ENCODE measurements at places on chromosomes 16 and 17. TPM values are rescaled to one million over a fixed set of nuclear protein-coding genes. Genes with fewer than 3 reads are reported as not detected.

The CPNE7 gene
- total RNA-seq: 0.68 TPM

DNA sequence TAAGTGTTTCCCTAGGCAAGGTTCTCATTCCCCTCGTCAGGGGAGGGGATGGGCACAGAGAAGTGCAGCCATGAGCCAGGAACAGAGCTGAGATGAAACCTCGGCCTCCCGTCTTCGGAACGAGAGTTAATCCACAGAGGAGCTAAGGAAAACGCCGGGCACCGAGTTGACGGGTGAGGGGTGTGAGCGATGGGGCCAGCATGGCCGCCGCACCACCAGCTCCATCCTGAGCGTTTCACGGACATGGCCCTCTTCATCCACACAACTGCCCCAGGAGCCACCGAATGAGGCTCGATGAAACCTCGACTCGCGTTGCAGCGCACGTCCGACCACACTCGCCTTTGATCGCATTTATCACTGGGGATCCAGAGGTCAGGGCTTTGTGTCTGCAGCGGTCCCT lies 21.5 kb downstream of the CA5A start:
- no peak overlapping the region for H3K27ac ChIP-seq
- no peak for DNase-seq
- no peak overlapping the region for H3K4me3 ChIP-seq
- no peaks in the 10 kb centered on the region for H3K36me3 ChIP-seq
- no peaks in the 10 kb centered on the region for H3K27me3 ChIP-seq

DNA sequence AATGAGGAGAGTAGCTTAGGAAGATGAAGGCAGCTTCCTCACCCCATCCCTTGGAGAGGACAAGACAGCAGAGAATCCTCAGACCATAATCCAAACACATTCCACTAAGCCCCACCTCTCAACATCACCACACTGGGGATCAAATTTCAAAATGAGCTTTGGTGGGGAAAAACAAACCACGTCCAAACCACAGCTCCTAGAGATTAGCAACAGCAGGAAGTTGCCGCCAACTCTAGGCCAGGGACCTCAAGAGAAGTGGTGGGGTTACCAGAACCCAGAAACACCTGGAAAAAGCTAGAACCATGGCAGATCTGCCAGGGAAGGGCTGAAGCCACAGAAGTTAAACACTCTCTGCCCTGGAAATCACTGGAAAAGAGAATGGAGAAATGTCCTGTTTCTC lies 571.6 kb downstream of the HS3ST4 start:
- no peaks in the 10 kb centered on the region for H3K36me3 ChIP-seq
- no peaks in the 10 kb centered on the region for H3K27me3 ChIP-seq
- no peaks in the 10 kb centered on the region for H3K4me1 ChIP-seq
- H3K4me3 ChIP-seq: no peak overlapping the region
- no peak overlapping the region for H3K27ac ChIP-seq
- DNase-seq: no peak

- no peaks in the 10 kb centered on the region for H3K27me3 ChIP-seq
- H3K27ac ChIP-seq: no peak overlapping the region
- DNase-seq: no peak
- H3K4me3 ChIP-seq: no peak overlapping the region
- no peaks in the 10 kb centered on the region for H3K4me1 ChIP-seq
- peaks cover 9% of the 10 kb centered on the region for H3K36me3 ChIP-seq
These were observed 15.0 kb downstream of the UTP18 start for GRCh38 chr17:51275381-51275780.

- no peaks in the 10 kb centered on the region for H3K27me3 ChIP-seq
- no peak overlapping the region for H3K4me3 ChIP-seq
- no peaks in the 10 kb centered on the region for H3K4me1 ChIP-seq
- no peak for DNase-seq
These were observed 1431.1 kb downstream of the CDH8 start for GRCh38 chr16:60605176-60605575.

GRCh38 chr17:82439829-82440365 lies 10.7 kb downstream of the CYBC1 start:
- DNase-seq: no peak
- H3K4me1 ChIP-seq: peaks cover 10% of the 10 kb centered on the region
- peaks cover 2% of the 10 kb centered on the region for H3K36me3 ChIP-seq

The SLC6A2 gene
- not detected for total RNA-seq

The SULT1A1 gene
- total RNA-seq: 317 TPM

- no peak for DNase-seq
- no peaks in the 10 kb centered on the region for H3K36me3 ChIP-seq
- H3K27me3 ChIP-seq: no peaks in the 10 kb centered on the region
- H3K4me3 ChIP-seq: no peak overlapping the region
- H3K27ac ChIP-seq: no peak overlapping the region
- no peaks in the 10 kb centered on the region for H3K4me1 ChIP-seq
These were observed 39.8 kb upstream of the DYNLRB2 start for GRCh38 chr16:80500961-80501525.

DNA sequence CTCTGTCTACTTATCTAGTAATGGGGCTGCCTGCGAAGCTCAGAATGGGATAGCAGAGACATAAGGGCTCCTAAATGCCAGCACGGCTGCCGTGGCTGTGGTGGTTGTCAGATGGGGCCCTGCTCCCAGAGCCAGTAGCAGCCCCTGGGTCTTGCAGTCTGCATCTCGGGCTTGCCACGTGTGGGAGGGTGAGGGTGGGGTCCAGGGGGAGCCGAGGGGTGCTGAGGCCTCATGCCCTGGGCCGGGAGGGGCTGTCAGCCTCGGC lies 88.8 kb upstream of the GSE1 start:
- no peaks in the 10 kb centered on the region for H3K36me3 ChIP-seq
- no peaks in the 10 kb centered on the region for H3K27me3 ChIP-seq

GRCh38 chr16:69644790-69645189 lies 79.0 kb downstream of the NFAT5 start:
- peaks cover 9% of the 10 kb centered on the region for H3K4me1 ChIP-seq
- DNase-seq: no peak
- peaks cover 4% of the 10 kb centered on the region for H3K36me3 ChIP-seq
- H3K27me3 ChIP-seq: no peaks in the 10 kb centered on the region
- H3K4me3 ChIP-seq: no peak overlapping the region

DNA sequence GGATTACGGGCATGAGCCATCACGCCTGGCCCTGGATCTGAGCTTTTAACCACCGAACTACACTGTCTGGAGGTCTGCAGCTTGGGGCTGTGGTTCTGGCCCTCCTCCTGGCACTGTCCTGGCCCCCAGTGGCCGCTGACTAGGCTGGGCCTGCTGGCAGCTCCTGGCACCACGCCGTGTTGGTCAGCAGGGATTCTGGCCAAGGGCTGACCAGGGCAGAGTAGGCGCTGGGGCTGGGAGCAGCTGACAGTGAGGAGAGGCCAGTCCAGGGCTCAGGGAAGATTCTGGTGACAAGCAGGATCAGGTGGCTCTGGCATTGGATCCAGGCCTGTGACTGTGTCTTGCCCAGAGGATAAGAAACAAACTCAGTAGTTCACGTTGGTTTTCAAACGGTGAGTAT lies 14.6 kb downstream of the EEF2K start:
- H3K4me3 ChIP-seq: no peak overlapping the region
- no peaks in the 10 kb centered on the region for H3K36me3 ChIP-seq
- H3K4me1 ChIP-seq: peaks cover 16% of the 10 kb centered on the region

DNA sequence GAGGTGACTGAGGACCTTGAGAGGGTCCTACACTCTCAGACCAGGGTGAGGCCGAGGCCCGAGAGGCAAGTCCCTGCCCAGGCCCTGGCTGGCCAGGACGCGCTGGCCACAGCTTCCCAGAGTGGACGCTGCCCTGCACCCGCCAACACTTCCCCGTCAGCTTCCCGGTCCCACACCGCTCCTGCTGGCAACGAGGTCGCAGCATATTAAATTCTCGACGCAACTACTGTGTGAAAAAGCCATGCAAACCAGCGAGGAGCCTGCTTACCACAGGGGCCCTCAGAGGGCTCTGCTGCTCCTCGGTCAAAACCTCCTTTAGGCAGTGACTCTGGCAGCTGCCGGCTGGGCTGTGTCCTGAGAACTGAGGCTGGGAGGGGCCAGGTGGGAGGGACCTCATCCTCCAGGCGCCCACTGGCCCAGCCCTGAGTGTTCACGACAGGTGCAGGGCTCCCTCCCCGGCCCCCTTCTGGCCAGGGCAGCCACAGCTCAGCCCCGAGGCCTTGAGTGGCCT lies 2.1 kb upstream of the TEX19 start:
- DNase-seq: no peak
- no peaks in the 10 kb centered on the region for H3K36me3 ChIP-seq
- no peak overlapping the region for H3K4me3 ChIP-seq

The ITGB3 gene
- 5.1 TPM for total RNA-seq

GRCh38 chr17:57975044-57975443 lies 13.0 kb downstream of the VEZF1 start:
- DNase-seq: no peak
- peaks cover 5% of the 10 kb centered on the region for H3K36me3 ChIP-seq
- H3K27me3 ChIP-seq: no peaks in the 10 kb centered on the region
- H3K27ac ChIP-seq: peak overlapping the region; percentile 22
- no peak overlapping the region for H3K4me3 ChIP-seq
- no peaks in the 10 kb centered on the region for H3K4me1 ChIP-seq

DNA sequence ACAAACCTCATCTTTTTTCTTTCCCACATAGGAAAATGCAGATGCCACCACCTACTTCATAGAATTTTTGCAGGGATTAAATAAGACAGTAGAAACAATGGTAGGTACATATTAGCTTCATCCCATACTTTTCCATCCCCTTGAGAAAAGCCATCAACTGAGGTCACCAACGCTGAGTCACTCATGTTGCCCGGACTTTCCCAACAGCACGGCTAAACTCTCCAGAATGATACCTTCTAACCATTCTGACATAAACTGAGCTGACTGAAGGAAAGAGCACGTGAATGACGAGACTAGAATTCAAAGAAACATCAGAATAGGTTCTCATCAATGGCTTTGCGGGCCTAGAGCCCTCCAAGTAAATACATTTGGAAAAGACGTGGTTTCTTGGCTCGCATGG lies 146.0 kb upstream of the RCVRN start:
- DNase-seq: no peak
- no peaks in the 10 kb centered on the region for H3K27me3 ChIP-seq
- no peak overlapping the region for H3K27ac ChIP-seq
- H3K36me3 ChIP-seq: no peaks in the 10 kb centered on the region
- H3K4me1 ChIP-seq: no peaks in the 10 kb centered on the region

- H3K4me3 ChIP-seq: no peak overlapping the region
- no peaks in the 10 kb centered on the region for H3K4me1 ChIP-seq
- H3K27ac ChIP-seq: no peak overlapping the region
- no peaks in the 10 kb centered on the region for H3K36me3 ChIP-seq
- peak; percentile 53 for DNase-seq
These were observed 19.4 kb downstream of the CLUH start for GRCh38 chr17:2691965-2692780.

The BFAR gene
- 21.9 TPM for total RNA-seq

The OTOA gene
- not detected for total RNA-seq

DNA sequence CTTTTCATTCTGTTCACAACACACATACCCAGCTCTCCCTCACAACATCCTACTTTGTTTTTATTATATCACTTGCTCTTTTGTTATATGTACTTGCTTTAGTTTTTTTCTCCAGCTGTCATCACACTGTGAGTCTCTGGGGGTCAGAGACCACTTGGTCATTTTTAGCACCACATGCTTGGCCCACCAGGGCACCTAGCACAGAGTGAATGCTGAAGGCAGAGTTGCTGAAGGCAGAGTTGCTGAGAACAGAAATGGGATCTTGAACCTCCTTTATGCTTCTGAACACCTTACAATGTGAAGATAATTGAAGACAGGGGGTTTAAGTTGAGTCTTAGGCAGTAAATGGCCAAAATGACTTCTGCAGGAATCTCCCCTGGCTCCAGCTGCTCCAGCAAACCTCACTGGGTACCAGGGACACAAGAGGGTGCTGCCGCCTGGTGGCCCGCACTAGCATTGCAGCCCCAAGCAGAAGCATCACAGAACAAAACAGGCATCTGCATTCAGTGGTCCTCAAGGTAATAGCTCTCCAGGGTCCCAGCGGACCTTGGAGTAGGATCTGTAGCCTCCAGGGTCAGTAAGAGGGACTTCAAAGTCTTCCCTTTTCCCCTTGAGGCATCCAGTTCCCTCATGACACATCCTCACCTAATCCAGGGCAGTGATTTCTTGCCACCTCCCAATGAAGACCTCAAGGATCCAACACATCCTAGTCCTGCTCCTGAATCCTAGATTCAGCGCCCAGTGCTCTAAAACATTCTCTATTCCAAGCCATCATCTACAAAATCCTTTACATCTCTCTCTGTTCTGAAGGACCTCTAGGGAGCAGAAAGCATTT lies 1972.6 kb downstream of the TP53TG3F start:
- H3K4me1 ChIP-seq: no peaks in the 10 kb centered on the region
- H3K27ac ChIP-seq: no peak overlapping the region
- DNase-seq: no peak

The KRT39 gene
- total RNA-seq: not detected

DNA sequence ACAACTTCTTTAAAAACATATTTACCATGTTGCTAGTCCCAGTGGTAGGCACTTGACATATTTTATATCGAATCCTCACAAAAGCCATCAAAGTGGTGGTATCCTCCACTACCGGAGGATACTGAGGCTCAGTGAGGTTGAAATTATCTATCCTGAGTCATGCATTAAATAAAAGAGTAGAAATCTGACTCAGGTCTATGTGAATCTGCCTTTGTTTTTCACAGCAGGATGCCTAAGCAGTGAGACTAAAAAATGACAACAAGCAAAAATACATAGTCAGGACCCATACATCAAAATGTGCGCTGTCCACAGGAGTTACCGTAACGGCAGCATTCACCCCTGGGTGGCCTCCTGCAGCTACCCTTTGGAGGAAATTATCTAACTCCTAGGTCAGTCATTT lies 17.7 kb downstream of the BRD7 start:
- no peak overlapping the region for H3K4me3 ChIP-seq
- no peaks in the 10 kb centered on the region for H3K27me3 ChIP-seq
- H3K36me3 ChIP-seq: peaks cover 19% of the 10 kb centered on the region
- no peaks in the 10 kb centered on the region for H3K4me1 ChIP-seq

DNA sequence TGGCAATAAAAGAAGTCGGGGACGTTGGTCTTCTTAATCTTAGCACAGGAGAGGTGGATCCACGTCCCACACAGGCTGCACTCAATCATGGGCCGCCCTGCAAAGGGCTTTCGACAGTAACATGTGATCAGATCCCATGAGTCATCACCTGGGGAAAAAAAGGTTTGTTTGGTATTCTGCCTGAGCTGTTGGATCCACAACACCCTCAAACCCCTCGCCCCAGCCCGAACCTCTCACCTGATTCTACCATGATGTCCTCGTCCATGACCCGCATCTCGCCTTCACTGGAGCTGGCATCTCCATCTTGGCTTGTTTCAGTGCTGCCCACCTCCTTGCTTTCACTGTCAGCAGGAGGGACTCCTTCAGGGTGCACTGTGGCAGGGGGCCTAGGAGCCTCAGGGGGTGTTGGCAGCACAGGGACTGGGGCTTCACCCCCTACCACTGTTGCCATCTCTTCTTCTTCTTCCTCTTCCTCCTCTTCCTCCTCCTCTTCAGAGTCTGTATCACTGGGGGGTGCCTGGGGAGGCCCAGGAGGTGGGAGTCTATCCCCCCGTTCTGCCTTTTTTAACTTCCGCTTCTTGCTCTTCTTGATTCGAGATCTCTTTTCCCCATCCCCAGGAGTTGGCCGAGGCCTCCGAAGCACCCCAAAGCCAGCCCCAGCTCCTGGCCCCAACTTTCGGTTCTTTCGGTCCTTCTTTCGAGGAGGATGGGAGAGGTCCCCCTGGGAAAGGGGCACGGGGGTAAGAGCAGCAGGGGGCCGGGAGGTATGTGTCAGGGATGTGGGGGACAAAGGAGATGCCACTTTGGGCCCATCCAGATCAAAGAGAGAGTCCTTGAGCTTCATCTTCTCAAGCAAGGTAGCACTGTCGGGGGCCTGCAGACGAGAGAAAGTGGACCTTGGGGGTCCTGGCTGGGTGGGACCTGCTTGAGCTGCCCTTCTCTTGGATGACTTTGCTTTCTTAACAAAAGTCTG lies 1.7 kb upstream of the DVL2 start:
- H3K4me3 ChIP-seq: no peak overlapping the region
- DNase-seq: peak; percentile 22
- peaks cover 8% of the 10 kb centered on the region for H3K36me3 ChIP-seq
- no peak overlapping the region for H3K27ac ChIP-seq
- H3K27me3 ChIP-seq: no peaks in the 10 kb centered on the region
